ENCODE measurements at places on chromosomes 3 and 15.

GRCh38 chr3:179181021-179181472 is 32.9 kb downstream of the PIK3CA start:
- no peak for DNase-seq

DNA sequence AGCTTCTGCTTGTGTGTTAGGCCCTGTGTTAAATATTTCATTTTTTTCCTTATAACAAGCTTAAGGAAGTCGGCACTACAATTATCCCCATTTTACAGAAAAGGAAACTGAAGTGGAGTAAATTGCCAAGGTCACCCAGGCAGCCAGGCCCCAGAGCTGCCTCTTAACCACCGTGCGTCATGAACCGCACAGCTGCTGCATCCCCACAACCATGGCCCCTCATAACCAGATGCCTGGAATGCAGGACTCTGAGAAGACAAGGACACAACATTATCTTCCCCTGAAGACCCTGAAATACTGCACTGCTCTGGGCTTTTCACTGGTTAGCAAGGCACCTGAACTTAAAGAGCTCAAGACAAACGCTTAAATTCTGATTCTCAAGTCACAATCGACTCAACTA is 14.6 kb downstream of the LRIG1 start:
- no peak for DNase-seq

GRCh38 chr3:82474711-82475110 is 713.3 kb upstream of the GBE1 start:
- no peak for DNase-seq

DNA sequence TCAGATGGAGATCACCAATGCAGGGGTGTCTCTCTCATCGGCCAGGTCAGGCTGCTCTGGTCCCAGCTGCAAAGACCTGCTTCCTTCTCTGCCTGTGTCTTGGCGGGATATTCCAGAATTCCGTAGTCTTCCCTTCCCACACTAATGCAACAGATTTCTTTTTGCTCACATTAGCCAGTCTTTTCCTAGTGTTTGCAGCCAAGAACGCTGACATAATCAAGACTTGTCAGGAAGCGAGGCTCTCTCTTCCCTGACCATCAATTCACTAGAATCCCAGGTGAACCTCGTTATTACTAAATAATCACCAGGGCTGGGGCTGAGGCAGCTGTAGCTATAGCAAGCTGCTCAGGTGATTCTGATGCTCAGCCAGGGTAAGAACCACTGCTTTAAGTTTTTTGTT is 43.2 kb upstream of the ACKR4 start:
- no peak for DNase-seq

DNA sequence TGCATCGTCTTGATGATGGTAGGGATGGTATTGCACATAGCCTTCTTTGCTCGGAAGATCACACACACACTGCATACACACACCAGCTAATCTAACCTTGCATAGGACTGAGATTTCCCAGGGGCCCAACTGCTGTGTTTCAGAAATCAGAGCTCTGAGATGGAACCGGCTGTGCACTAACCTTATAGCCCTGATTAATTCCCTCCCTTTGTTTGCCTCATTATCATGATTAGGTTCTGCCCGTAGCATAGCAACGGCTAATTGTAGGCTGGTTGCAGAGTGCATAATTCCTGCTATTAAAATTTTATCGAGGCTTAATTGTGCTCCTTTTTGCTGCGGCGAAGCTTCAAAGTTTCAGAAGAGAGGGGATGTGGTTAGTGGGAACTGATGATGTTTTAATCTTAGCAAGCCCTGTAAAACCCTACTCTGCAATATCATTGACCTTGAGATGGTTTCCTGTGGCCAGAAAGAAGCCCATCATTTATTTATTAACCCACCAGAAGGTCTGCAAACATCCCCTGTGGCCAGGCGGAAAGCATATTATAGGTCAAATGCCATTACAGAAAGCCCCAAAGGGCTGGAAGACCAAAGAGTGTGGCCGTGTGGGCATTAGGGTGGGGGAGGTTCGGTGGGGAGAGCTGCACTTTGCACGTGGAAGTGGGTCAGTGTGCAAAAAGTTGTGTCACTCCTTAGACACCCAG is 56.2 kb upstream of the GLCE start:
- peak; percentile 60 for DNase-seq

GRCh38 chr3:183698318-183698751 is 738 bp downstream of the YEATS2 start:
- no peak for DNase-seq

- no peak for DNase-seq
Measured at GRCh38 chr15:63073497-63074172, 31.1 kb downstream of the TPM1 start.

DNA sequence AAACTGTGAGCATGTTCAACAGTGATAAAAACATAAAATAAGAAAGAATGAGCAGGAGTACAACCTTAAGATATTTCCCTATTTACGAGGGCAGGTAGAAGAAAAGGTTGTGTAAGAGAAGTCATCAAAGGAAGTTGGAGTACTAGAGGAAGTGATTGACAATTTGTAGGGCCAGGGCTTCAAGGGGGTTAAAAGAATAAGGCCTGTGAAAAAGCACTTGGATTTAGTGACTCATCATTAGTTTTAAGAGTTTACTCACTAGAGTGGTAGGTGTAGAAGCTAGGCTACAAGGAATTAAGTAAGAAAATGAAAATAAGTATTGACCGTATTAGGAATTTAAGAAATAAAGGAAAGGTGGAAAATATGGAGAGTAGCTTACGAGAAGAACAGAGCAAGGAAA is 23.6 kb downstream of the KCNMB3 start:
- no peak for DNase-seq

DNA sequence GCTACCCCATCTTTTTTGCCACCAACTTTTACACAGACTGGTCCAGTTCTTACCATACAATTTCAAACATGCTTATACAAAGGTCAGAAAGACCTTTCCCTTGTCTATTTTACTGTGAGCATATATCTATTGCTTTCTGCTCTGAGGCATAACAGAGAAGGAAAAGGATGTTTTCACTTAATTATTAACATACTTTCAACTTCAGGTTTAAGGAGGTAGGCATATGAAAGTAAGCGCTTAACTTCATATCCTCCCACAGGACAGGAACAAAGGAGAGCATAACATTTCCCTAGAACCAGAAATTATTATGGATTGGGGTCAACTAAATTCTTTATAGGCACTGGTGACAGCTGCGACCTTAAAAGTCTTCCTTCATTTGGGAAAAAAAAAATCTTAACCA is 1.1 kb downstream of the MYEF2 start:
- DNase-seq: no peak

- DNase-seq: no peak
Measured at GRCh38 chr3:105572501-105572900, 205.8 kb downstream of the ALCAM start.

DNA sequence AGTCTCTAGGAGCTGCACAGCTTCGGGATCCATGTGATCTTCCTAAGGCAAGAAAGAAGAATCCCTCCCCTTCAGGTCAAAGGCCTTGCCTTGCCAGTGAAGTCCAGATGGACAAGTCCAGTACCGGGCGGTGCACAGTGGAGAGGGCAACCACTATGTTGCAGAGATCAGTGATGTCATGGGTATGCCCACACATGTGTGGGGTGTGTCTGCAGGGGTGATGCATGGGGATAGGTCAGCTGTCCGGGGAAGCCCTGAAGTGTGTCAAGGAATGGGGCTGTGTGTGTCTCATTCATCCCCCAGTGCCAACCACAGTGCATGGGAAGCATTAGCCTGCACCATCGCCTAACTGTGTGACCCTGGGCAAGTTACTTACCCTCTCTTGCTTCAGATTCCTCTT is 66.5 kb downstream of the TLE3 start:
- no peak for DNase-seq

DNA sequence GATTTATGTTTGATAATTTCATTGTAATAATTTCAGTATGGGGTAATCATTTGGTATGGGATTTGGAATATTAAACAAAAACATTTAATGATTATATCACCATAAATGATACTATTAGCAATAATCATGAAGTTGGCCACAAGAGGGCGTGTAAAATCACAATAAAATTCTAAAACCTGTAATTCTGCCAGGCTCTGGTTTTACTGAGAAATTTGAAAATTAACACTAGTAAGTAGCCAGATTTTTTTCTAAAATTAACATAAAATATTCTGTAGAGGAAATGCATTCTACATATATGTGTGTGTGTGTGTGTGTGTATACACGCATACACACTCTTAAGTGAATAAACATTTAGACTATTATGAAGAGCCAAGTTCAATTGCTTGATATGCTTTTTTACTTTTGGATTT is 40.5 kb downstream of the FEZF2 start:
- no peak for DNase-seq

GRCh38 chr3:180421721-180422120 is 180.2 kb upstream of the TTC14 start:
- DNase-seq: no peak

DNA sequence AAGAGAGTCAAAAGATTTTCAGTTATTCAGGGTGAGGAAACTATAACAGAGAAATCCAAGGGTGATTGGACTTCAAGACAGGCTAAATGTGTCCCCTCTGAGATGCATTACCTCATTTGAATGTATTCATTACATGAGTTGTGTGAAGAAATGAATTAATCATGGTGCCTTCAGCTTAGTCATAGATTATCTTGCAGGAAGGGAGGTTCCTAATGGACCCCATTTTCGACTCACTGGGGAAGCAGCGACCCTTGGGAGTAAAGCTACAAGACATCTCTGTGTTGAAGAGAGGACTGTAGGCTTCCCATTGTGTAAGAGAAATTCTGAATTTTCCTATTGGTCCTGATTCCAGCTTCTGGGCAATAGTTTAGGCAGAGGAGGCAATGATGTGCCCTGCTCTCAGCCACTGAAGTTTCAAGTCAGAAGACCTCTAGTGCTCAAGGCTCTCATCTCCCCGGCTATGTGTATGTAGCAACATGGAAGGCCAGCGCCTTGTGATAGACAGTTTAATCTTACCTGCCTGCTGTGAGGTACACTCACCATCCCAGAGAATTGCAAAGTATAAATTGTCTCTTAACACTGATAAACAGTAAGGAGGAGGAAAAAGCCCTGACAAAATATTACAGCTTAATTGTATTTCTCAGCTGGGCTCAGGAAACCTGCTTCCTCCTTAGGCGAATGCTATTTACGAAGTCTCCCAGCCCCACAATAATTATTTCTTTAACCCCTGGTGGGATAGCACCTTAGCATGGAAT is 133.8 kb downstream of the PDCD6IP start:
- DNase-seq: no peak

DNA sequence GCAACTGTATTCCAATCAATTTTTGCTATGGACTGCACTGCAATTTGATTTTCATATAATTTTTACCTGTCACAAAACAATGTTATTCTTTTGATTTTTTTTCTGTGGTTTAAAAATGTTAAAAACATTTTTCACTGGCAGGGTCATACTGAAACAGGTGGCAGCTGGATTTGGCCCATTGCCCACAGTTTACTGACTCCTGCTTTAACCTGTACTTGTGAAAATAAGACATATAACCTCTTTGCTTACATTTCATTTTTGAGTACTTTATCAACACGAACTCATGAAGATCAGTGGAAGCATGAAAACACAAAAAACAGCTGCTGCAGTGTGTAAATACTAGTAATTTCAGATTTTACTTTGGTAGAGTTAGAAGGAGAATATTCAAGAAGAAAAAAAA is 313.1 kb downstream of the WDR72 start:
- no peak for DNase-seq

DNA sequence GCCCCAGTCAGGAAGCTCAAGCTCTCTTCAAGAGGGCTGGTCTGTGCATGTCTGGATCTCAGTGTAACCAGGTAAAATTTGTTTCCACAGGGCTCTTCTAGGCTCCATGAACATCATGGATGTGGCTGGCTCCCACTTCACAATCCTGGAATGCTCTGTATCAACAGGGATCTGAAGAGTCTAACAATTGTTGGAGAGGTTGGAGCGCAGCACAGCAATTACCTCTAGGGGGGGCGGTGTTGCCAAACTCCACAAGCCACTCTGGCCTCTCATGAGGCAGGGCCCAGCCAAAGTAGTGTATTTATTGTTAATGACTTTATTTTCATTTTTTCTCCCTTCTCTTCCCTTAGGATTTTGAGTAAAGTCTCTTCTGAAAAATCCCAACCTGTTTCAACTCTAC is 6.1 kb upstream of the EIF2B5 start:
- no peak for DNase-seq

GRCh38 chr3:28853830-28854229 is 427.0 kb upstream of the RBMS3 start:
- no peak for DNase-seq

DNA sequence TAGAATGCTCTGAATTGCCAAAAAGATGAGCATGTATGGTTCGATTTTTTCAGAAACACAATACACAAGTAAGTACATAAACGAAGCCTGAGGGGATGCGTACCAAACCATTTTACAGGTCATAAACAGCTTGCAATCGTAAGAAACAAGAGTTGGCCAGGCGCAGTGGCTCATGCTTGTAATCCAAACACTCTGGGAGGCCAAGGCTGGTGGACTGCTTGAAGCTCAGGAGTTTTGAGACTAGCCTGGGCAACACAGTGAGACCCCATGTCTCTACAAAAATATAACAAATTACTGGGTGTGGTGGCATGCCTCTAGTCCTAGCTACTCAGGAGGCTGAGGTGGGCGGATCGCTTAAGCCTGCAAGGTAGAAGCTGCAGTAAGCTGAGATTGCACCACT is 13.4 kb downstream of the TRA2B start:
- no peak for DNase-seq

GRCh38 chr3:133821767-133822638 is 16.4 kb downstream of the SRPRB start:
- no peak for DNase-seq

DNA sequence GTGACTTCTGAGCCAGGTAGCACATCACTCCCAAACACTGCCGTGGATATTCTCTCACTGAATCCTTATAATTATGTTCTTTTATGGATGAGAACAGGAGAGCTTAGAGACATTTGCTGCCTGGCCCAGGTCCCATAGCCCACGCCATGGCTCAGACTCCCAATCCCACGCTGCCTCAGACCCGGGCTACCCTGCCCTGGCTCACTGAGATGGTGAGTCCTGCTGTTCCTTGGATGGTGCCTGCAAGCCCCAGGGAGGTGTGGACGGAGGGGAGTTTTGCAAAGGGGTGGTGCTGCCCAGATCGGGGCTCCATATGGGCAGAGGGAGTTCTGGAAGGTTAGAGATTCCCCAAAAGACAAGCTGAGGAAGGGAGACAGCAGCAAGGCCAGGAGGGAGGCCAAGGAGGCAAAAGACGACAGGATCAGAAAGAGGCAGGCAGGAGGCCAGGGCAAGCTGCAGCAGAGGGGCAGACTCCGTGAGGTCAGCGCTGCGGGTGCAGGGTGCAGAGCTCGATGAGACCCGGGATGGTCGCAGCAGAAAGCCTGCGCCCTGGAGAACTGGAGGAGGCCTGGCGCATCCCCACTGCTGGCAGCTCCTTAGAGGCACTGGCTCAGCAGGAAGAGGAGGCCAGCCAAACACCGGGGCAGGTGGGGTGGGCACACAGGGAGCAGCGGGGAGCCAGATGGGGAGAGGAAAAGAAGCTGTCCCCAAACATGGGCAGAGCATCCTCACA is 95.7 kb upstream of the ALDH1A3 start:
- DNase-seq: no peak

GRCh38 chr3:42222942-42223693 is 42.9 kb downstream of the CCK start:
- DNase-seq: no peak

- no peak for DNase-seq
Measured at GRCh38 chr3:51937014-51937413, 4.7 kb downstream of the RRP9 start.

Measured in NCI-H1436 treated with DMSO at 0.1 percent for 48 hours (cell line).